ENCODE measurements at places on chromosomes 7 and 10.

DNA sequence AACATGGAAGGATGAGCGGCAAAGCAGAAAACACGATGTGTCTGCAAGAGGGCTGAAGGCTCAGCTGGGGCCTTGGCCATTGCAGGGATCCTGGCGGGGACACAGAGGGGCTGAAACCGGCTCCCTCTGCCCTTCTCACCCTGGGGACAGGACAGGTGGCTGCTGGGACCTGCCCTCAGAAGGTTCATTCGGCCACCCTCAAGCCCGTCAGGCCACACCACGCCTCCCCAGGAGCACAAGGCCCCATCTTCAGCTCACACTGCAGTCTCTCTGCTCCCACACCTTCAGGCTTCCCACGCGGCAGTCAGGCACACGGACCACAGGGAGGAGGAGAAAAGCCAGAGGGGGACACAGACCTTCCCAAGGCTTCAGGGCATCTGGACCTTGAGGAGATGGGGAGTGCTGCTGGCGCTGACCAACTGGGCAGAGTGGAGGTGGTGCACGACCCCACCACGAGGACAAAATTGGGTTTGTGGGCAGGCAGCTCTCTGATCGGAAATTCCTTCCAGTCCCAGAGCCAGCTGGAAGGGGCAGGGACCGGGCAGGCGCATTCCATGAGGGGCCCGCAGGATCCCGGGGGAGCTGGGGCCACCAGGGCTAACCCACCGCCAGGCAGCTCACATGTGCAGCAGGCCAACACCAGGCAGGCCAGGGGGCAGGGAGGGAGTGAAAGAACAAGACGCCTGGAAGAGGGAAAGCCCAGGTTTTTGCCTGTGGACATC lies 104.0 kb downstream of the MAD1L1 start:
- DNase-seq = no peak

GRCh38 chr7:15703732-15704131 lies 17.2 kb upstream of the MEOX2 start:
- DNase-seq = no peak

- DNase-seq = no peak
These were observed 51.9 kb downstream of the SKIDA1 start for GRCh38 chr10:21473541-21473940.

DNA sequence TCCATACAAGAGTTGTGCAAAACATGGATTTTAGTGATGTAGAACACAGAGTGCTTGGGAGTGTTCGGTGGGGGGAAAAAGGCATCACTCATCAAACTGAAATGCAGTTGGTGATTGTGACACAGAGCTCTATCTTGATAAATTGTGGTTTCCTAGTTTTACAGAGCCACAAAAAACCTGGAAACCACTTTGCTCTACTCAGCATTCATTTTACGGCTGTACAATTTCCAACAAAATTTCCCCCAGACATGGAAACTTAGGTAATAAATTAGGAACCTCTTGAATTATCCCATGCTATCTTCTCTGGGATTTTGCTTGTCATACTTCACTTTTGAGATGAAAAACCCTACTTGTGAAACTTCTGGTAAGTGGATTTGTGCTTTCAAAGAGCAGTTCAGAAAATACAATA lies 614.9 kb upstream of the FZD8 start:
- no peak for DNase-seq

- DNase-seq = no peak
These were observed 166.5 kb downstream of the TMEM26 start for GRCh38 chr10:61286686-61287085.

GRCh38 chr7:98493030-98493778 lies 92.3 kb upstream of the BAIAP2L1 start:
- DNase-seq = no peak

DNA sequence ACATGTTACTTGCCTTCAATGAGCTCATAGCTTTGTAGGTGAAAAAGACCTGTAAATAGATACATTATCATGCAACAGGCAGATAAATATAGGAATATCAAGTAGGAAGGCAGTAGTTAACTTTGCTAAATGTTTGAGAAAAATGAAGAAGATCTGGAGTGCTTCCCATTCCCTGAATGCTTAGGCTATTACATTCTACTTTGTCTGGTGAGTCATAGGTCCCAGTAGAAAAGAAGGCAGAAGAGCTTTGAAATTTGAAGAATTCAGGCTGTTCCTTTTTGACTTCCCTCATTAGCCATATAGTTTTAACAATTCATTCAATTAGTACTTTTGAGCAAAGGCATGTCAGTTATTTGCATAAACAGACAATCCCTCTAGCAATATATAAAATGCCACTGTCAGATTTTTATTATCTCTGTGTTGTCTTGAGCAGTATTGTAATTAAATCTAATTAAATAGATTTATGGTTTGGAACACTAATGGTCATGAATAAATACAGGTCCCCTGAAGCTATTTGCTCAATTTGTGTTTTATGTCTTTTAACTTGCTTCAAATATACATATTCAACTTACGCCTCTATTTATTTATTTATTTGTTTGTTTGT lies 875.0 kb downstream of the REEP3 start:
- DNase-seq = no peak

GRCh38 chr10:78560341-78560688 lies 508.5 kb upstream of the ZMIZ1 start:
- DNase-seq = no peak

DNA sequence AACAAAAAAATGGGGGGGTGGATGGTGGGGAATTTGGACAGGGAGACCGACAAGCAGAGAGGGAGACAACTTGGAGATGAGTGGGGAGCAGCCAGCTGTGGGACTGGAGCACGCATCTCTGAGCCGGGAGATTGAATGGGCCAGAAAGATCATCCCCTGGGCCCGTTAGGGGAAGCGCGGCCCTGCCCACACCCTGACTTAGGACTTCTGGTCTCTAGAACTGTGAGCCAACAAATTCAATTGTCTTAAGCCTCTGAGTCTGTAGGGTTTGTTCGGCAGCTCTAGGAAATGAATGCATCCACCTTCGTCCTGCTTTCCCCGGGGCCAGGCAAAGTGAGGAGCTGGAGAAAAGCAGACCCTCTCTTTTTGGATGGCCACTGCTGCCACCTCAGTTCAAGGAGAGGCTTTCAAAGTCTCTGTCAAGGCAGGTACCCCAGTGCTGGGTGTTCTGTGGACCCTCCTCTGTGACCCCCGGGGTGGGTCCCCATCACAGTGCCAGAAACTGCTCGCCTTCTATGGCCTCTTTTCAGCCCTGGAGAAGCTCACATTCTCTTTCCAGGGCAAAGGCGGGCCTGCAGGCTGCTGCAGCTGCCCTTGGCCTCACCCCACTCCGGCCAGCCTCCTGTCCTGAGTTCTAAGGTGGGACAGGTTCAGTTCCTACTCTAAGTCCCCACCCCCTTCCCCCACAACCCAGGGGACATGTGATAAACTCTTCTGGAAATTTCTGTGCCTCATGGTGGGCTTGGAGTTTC lies 423.2 kb downstream of the RPS24 start:
- no peak for DNase-seq

- no peak for DNase-seq
These were observed 85.7 kb upstream of the IGFBP3 start for GRCh38 chr7:46006723-46007122.

GRCh38 chr7:132783824-132784223 lies 207.6 kb upstream of the PLXNA4 start:
- no peak for DNase-seq

GRCh38 chr10:106958589-106959361 lies 205.7 kb downstream of the SORCS1 start:
- DNase-seq = no peak

DNA sequence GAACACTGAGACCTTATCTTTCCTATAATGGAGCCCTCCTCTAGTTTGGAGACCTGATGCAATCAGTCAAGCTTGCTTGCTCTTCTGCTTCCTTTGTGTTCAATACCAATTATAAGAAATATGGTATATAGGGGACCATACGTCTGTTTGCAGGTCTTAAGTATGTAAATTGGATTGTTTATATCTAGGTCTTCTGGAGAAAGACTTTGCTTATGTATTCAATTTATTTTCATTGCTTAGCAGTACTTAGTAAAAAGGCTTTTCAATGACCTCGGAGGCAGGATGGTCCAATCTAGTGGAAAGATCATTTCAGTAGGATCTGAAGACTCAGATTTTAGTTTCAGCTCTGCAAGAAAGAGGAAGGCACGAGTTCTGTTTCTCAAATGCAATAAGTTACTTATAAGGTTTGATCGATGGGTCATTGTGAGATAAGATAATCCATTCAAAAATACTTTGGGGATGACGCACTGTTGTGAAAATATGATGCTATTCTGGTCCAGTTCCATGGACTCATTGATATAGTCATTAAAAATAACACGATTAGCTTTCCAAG lies 571.6 kb downstream of the SH2D4B start:
- DNase-seq = no peak

DNA sequence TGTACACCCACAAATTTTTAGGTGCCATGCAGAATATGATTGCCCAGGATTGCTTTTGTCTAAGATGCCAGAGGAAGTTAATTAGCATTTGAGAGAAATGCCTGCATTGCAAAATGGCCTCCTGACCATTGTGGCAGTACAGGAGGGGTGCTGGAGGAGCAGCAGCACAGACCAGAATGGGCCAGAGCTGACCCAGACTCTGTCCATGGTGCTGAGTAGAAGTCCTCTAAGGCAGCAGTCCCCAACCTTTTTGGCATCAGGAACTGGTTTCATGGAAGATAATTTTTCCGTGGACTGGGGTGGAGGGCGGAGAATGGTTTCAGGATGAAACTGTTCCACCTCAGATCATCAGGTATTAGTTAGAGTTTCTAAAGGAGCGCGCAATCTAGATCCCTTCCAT lies 217.8 kb upstream of the AGK start:
- DNase-seq = no peak

All from activated T-cell treated with anti-CD3 and anti-CD28 coated beads for 1 hour (primary cell).